ENCODE measurements at places on chromosomes 2 and 18.

DNA sequence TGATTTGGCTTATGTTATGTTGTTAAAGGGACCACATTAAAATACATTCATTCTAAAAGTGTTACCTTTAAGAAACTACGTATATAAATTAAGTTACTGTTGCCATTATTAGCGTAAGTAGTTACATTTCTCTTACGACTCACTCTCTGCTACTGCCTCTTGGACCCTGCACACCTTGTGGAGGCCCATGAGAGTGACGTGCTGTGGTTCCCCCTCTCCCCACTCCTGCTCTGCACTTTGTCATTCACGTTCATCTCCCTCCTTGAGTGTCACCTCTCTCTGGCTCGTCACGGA lies 830 bp upstream of the MERTK start:
- no peaks in the 10 kb centered on the region for H3K27me3 ChIP-seq
- peak overlapping the region; percentile 57 for H3K4me3 ChIP-seq
- DNase-seq = no peak

DNA sequence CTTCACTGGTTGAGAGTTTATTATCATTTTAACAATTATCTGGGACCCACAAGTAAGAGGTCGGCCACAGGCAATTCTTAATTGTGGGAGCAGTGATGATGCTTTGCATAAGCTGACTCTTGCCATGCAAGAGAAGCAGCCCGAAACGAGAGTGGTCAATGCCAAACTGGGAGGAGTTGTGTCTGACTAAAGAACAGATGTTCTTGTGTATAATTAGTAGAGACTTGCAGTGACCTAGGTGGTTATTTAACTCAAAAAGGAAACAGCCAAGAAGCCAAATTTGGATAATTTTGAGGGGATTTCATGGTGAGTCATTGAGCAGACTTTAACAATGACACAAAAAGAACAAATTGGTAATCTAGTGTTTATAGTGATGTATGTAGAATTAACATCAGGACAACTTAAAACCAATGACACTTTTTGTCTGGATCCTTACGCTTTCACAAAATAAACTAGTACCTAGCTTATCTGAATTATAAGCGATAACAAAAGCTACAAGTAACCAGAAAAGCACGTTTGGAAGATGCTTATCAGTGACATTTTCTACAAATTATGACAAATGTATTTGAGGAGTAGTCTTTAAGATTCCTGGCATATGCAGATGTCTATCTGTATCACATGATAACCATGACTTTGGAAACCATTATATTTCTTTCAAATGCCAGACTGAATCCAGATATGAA lies 184.7 kb upstream of the DLGAP1 start:
- no peaks in the 10 kb centered on the region for H3K36me3 ChIP-seq
- H3K27ac ChIP-seq = no peak overlapping the region
- no peak overlapping the region for H3K4me3 ChIP-seq
- no peaks in the 10 kb centered on the region for H3K27me3 ChIP-seq
- DNase-seq = no peak
- no peaks in the 10 kb centered on the region for H3K4me1 ChIP-seq

DNA sequence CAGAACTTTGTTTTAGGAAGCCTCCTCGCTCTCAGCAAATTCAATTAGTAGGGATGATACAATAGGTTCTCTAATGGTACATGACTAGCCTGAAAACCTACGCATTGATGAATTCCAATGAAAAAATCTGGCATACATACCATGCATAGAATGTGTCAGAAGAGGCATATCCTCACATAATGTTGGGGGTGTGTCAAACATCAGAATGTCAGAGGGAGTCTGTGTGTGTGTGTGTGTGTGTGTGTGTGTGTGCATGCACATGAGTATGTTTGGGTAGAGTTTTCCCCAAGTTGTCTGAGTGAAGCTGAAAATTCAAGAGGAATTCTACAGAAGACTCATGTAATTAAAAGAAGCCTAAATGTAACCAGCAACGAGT lies 78.5 kb downstream of the FIGN start:
- no peak overlapping the region for H3K4me3 ChIP-seq
- H3K4me1 ChIP-seq = no peaks in the 10 kb centered on the region
- H3K27me3 ChIP-seq = no peaks in the 10 kb centered on the region
- no peak for DNase-seq

- peaks cover 10% of the 10 kb centered on the region for H3K4me1 ChIP-seq
- H3K4me3 ChIP-seq = no peak overlapping the region
- no peak overlapping the region for H3K27ac ChIP-seq
Observed at GRCh38 chr2:11872948-11873269, 126.5 kb downstream of the LPIN1 start.

DNA sequence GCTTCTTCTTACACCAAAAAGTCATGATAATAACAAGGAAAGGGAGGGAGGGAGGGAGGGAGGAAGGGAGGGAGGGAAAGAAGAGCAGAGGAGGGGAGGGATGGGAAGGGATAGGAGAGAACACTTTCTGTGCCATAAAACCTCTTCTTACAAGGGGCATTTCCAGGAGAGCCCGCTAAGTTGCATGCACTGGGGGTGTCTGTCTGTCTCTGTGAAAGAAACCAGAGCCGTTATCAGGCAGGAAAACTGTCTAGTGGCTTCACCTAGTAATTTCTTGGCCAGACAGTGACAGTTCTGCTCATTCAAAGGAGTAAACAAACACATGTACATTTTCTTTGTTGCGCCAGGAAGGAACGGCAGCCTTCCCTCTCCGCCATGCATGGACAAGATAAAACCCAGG lies 45.8 kb downstream of the AQP12A start:
- H3K4me1 ChIP-seq = no peaks in the 10 kb centered on the region
- no peak overlapping the region for H3K4me3 ChIP-seq
- H3K27ac ChIP-seq = no peak overlapping the region
- no peaks in the 10 kb centered on the region for H3K27me3 ChIP-seq
- no peak for DNase-seq
